ENCODE measurements at places on chromosomes 5 and 9.

DNA sequence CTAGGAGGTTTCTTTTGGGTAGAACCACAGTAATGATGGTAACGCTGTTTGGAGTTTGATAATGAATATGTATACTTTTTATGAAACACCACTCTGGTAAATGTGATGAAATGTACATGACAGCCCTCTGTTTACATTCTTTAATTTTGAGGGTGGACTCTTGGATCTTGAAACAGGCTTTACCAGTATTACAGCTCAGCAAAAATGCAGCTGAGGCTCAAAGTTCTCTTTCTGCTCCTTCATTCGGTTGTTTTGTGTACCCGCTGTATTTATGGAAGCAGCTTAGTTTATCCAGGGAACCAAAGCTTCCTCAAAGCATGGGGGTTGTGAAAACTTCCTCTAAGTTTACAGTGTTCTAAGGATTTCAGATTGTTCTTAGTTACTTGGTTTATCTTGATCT is 11.1 kb downstream of the GAPVD1 start:
- DNase-seq = no peak

DNA sequence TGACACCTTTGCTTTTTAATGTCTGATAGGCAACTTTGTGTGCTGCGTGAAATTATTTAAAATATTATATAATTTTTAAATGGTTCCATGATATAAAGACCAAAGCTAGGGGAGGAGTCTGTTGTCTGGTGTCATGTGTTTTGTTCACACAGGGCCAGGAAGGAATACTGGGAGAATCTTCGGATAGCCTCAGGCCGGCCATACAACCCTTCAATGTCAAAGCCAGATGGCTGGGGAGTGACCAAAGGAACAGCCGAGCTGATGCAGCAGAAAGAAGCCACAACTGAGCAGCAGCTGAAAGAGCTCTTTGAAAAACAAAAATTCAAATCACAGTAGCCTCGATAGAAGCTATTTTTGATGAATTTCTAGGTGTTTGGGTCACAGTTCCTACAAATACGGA is 19.2 kb downstream of the BHMT start:
- DNase-seq = no peak

DNA sequence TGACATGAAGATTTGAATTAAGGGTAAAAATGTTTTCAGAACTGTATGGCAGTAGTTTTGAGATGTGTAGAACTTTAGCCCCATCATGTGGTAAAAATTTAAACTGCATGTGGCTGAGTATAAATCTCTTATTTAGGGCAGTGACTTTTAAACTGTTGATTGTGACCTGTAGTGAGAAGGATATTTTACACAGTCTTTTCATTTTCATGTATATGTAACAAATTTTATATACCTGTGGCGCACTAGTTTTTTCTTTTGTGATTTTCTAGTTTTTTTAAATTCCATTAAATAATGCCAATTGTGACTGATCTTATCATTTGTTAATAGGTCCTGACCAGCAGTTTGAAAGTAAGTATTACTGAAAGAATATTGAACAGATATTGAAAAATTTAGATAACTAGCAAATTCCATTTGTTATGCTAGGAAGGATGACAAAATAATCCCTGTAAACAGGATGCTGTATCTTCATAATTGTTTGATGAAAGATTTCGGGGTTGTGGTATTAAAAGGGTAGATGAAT is 47.2 kb downstream of the GPBP1 start:
- DNase-seq = no peak

GRCh38 chr9:83629433-83630104 is 6.6 kb downstream of the IDNK start:
- DNase-seq = no peak

DNA sequence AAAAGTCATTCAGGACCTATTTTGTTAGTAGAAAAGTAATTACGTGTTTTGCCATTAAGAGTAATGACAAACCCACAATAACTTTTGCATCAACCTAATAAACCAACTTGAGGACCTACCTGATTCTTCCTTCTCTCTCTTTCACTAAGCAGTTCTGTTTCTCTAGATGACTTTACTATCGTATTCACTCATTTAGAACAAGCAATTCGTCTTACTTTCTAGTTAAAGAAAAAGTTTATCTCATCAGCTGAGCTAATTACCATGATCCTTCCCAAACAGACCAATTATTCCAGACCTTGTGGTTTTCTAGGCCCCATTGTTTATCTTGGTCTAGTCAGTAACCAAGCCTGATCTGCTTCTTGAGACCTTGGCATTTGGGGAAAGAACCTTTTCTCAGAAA is 49.6 kb upstream of the PRDM9 start:
- no peak for DNase-seq

- DNase-seq = no peak
These were observed 109.7 kb downstream of the TRIO start for GRCh38 chr5:14252793-14253192.

DNA sequence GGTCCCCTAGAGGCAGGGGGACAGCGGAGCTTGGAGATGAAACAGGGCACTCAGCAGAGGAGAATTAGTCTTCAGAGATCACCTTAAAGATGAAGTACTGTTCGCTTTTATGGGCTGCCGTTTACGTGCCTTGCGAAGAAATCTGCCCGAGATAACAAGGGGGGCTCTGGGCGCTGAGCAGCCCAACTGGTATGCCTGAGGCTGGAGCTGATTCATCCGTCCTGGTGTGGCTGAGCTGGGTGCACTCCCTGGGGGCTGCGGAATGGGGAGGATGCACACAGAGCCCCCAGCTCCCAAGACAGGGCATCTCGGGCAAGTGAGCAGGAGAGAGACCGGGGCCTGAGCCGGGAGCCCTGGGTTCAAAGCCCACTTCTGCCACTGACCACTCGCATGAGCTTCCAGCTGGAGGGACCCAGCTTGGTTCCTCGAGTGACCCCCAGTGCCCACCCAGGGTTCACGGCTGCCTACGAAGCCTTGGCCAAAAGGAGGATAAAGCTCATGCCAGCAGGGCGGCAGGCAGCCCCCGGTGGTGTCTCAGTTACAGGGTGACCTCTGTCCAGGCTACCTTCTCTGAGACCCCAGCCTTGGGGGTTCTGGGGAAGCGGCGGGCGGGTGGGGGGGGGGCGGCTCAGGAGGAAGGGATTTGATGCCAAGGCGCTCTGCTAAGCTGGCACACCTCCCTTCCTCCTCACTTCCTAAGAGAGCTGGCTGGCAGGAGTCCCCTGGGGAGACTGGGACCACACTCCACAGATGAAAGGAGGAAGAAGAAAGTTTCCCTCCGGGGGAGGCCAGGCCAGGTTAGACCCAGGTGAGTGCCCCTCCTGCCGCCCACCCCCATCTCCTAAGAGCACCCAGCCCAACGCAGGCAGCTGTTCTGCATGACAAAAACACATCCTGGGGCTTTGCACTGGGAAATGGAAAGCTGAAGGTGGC is 5.7 kb downstream of the FIBCD1 start:
- DNase-seq = no peak

DNA sequence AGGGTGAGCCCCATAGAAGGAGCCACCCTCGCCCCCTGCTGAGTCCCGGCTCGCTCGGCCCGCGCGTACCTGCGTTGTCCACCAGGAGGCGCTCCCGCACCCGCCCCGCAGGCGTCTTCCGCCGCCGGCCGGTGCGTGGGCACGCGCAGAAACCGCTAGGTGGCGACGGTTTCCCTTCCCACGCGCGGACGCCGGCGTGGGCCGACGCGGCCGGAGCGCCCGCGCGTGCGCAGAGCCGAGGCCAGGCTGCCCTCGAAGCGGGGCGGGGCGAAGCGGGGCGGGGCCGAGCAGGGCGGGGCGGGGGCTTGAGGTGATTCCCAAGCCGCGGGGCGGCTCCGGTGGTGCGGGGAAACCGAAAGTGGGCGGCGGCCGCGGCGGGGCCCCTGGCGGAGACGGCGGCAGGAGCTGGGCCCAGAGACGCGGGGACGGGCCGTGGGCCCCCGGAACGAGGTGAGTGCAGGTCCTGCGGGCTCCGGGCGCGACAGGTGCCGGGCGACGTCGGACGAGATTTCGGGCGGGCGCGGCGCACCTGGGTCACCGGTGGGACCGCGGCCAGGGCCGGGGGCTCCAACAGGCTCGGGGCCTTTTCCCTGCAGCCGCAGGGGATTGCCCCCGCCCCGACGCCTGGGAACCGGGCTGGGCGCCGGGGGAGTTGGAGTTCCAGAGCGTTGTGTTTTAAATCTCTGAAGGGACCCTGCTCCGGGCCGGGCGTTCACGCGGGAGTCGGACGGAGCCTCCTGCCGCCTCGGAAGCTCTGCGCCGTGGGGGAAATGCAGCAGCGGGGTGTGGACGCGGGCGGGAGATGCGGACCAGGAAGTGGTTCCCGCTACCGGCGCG is at the start of gene TDRD7:
TSS of gene TDRD7 (plus strand) at position 308 of the 837 bp plus-strand sequence. CDS start 16,370 bp downstream, outside the sequence.
- DNase-seq = peak; percentile 94

GRCh38 chr9:77019236-77019925 is at the start of gene FOXB2:
TSS of gene FOXB2 (plus strand) at chr9:77019655. CDS start at chr9:77019655, 0 bp downstream.
- DNase-seq = peak; percentile 37

GRCh38 chr9:105103776-105104175 is 140.7 kb upstream of the SLC44A1 start:
- DNase-seq = no peak

- DNase-seq = no peak
These were observed 12.5 kb downstream of the PTCH1 start for GRCh38 chr9:95504053-95504963.

- DNase-seq = no peak
These were observed 61.5 kb downstream of the TSTD2 start for GRCh38 chr9:97571664-97572063.

DNA sequence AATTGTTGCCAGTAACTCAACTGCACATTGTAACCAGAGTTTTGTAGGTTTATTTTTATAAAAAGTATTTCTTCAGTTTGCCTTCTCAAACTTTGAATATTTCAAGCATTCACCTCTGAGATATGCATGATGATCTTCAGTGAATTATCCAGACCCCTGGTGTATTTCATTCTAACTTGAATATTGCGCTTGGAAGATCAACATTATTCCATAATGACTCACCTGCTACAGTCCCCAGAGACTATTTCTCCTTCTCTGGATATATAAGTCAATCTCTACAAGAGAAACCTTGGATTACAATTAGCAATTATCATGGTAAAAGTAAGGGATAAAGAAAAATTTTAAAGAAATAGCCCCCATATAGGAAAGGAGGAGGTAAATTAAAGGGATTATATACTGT is 1041.0 kb downstream of the TLE1 start:
- DNase-seq = no peak

DNA sequence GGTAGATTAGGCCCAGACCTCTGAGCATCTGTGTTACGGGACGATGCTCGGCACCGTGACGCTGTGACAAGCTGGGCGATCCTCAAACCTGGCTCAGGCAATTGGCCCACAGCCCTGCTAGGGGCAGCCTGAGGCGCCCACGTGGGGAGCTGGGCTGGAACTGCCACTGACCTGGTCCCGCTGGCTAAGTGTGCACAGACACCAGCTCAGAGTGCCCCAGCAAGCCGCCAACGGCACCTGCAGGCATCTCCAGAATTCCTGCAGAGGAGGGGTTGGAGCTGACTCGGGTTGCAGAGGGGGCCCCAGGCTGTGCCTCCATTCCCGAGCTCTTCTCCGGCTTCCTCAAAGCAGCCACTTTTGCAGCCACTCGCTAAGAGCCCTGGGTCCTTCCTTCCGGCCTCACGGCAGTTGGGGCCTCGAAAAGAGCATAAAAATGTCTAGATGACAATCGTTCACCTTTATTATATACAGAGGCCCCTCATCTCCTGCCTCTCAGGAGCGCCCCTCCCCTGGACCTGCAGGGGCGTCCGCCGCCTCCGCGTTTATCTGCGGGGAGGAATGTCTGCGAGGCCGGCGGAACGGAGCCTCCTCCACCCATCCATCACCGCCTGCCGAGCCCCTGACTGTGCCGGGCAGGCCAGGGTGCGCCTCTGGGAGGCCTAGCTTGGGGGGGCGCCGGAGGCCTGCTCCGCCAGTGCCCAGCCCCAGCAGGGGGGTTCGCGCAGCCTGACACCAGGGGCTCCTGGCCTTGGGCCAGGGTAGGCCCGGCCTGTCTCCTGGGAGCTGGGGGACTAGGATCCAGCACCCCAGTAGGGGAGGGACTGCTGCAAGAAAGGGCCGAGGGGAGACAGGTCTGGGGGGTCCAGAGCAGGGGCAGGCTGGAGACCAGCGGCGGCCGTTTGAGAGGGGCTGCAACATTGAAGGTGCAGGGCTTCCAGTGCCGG is 144.9 kb downstream of the BARX1 start:
- DNase-seq = no peak
